ENCODE measurements at places on chromosomes 7 and 10. TPM values are rescaled to one million over a fixed set of nuclear protein-coding genes. Genes with fewer than 3 reads are reported as not detected.

Gene AEBP1
- 74.0 TPM for total RNA-seq

Gene RNF148
- total RNA-seq, result 0.44 TPM

DNA sequence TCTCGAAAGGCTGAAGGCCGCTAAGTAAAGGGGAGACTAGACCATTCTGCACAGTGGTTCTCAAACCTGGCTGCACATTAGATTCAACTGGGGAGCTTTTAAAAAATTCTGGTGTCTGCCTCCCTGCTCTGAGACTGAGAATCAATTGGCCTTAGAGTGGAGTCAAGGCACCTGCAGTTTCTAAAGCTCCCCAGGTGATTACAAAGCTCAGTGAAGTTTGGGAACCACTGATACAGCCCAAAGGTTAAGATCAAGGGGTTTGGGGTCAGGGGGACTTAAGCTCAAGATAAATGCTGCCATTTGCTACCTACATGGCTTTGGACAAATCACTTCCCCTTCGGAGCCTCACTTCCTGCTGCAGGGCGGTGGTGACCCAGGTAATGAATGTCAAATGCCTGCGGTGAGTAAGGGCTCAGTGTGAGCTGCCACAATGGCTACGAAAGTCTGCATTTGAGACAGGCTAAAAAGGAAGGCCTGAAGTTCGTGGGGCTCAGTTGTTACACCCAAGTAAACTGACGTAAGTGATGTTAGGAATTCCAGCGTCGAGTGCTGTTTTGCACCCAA lies 72.3 kb downstream of the TLL2 start:
- no peak for DNase-seq

- DNase-seq, result peak; percentile 83
Observed at GRCh38 chr10:114485696-114486400, 81.5 kb upstream of the AFAP1L2 start.
